ENCODE measurements at places on chromosomes 12 and 14. TPM values are rescaled to one million over a fixed set of nuclear protein-coding genes. Genes with fewer than 3 reads are reported as not detected.

The ELK3 gene
- 11.3 TPM for total RNA-seq

The FSCB gene
- not detected for total RNA-seq

The SIX4 gene
- total RNA-seq: 7.0 TPM

The PROX2 gene
- total RNA-seq: not detected

The C12orf60 gene
- total RNA-seq: 2.7 TPM

The FOXA1 gene
- 2.9 TPM for total RNA-seq

The SOX5 gene
- total RNA-seq: under 0.01 TPM

The TSHR gene
- not detected for total RNA-seq

The KRT5 gene
- total RNA-seq: 7,035 TPM

Data from tracheal epithelial cell (primary cell).